ENCODE measurements at places on chromosomes 4 and X.

DNA sequence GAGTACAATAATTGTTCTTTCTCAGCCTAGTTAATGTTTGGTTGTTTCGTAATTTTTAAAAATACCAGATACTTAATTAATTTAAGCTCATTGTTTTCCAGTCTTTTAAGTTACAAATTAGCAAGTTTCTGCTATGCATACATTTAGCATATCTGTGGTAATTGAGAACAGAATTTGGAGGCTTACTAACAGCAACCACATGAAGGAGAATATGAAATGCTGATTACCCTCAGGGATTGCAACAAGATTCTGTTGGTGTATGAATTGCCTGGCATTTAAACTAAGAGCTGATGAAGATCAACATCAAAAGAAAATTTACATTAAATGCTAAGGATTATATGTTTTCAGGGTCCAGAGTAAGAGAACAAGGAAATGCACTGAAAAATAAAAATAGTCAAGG is 580.0 kb upstream of the INTU start:
- DNase-seq, result no peak

DNA sequence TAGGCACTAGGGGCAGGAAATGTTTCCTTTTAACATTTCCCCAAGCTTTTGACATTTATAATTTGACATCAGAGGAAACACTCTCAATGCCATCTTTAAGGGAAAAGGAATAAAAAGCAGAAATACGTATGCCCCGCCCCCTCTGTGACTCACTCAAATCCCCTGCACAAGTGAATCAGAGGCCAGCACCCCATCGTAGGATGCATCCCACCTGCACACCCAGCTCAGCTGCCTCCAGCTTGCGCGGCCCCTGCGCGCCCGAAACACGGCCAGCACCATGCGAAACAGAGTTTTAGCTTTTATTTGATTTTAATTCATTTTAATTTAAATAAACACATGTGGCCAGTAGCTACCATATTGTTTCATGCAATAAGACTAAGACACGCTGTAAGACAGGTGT is 29.5 kb downstream of the ABLIM2 start:
- no peak for DNase-seq

DNA sequence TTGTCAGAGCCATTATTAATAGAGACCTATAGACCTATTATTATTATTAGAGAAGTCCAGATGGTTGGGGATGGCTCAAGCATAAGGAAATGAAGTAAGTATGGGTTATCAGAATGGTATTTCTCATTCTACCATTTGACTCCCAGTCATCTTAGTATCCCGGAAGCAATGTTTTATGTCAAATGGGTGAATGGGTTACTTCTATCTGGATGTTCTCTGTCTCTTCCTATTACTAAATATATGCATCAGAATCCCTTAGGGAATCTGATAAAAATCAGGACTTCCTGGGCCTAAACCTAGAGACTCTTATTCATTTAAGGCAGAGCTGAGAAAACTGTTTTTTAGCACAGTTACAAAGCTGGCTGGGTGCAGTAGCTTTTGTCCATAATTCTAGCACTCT is 149.9 kb downstream of the SLC10A7 start:
- no peak for DNase-seq

DNA sequence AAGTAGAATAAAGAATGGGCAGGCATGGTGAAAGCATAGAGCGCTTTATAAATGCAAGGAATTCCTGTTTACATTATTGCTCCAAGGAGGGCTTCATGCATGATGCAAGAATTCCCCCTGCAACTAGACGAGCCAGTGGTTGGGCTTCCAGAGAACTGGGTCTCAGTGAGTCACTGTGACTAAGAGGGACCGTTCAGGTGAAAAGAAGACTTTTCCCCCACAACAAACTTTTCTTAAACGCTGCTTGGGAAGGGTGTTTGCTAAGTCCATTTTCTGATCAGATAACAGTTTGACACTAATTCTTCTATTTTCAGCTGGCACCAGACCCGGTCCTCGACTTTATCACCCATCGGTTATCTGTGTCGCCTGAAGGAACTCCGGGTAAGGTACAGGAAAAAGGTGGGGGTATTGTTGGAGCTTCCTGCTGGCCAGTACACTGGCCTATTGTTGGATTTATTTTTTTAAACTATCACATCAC is 40.1 kb downstream of the LDB2 start:
- no peak for DNase-seq

- DNase-seq, result no peak
Measured at GRCh38 chr4:163157157-163157556, 9.5 kb downstream of the NAF1 start.

DNA sequence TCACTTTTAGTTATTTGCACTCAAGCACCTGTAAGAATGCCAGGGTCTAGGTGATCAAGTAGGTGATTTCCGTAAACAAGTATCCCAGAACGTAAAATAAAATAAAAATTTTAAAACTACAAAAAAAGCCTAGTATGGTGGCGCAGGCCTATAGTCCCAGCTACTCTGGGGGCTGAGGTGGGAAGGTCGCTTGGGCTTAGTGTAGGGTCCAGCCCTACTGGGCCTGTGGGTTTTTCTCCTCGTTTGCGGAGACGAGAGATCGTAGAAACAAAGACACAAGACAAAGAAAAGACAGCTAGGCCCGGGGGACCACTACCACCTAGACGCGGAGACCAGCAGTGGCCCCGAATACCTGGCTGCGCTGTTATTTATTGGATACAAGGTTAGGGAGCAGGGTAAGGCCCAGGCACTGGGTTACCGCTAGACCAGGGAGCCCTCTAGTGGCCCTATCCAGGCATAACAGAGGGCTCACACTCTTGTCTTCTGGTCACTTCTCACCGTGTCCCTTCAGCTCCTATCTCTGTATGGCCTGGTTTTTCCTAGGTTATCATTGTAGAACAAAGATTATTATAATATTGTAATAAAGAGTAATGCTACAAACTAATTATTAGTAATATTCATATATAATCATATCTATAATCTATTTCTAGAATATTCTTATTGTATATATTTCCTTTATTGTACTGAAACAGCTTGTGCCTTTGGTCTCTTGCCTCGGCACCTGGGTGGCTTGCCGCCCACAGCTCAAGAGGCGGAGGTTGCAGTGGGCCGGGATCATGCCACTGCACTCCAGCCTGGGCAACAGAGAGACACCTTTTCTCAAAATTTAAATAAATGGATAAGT is 38.4 kb downstream of the SAGE1 start:
- no peak for DNase-seq

GRCh38 chrX:7568597-7568996 is 274.4 kb upstream of the VCX start:
- DNase-seq, result no peak

- DNase-seq, result no peak
Measured at GRCh38 chrX:74520291-74520690, 94.1 kb downstream of the RLIM start.

GRCh38 chr4:24274381-24274941 is 309.9 kb downstream of the DHX15 start:
- DNase-seq, result no peak

GRCh38 chrX:119266364-119266995 is 30.4 kb downstream of the PGRMC1 start:
- no peak for DNase-seq

DNA sequence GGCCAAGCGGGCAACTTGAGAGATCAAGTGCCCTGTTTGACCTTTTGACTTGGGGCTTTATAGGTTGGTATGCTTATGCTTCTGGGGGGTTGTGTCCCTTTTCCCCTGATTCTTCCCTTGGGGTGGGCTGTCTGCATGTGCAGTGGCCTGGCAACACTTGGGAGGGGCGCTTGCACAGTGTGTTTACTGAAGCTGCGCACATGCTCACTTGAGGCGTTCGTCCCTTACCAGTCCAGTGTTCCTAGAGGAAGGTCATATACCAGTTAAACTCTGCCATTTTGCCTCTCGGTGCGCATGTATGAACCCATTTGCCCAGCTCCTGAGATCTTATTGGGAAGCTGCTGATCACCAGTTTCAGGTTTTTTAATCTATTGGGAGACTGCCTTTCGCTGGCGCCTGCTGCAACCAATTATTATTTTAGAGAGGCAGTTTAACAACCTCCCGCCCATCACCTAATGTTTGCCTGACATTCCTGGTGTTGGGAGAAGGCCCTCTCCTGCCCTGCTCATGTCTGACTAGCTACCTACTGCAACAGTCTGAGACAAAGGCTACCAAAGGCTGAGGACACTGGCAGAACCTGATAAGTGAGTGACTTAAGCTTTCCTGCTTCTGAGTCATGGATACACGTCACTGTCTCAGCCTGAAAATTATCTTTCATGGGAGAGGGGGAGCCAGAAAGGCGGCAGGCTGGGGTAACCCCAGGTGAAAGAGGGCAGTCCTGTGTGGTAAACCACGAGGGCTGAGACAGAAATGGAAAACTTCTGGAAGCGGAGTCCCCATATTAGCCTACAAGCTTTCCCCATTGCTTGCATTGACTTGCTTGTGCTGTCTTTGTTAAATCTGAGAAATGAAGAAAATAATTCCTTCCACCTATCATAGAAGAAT is 97.6 kb downstream of the CPE start:
- no peak for DNase-seq

DNA sequence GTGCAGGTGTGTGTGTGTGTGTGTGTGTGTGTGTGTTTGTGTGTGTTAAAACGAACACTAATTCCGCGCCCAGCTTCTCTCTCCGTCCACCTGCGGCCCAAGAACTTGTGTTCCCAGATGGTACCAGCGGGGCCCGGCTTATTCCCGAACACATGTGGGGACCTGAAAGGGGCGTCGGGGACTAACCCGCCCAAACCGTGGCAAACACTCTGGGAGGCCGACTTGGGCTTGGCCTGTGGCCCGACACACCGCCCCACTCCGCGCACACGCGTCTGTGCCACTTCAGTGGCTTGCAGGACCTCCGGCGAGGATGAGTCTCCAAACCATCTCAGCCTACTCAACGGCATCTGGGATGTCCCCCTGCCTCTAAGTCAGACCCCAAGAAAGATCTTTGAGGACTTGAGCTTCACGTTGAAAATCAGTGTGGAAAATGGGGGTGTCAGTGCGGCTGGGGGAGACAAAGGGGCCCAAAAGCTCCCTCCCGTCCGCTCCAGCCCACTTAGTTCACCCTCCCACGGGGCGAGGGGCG is 790 bp upstream of the HHIP start:
- DNase-seq, result no peak

DNA sequence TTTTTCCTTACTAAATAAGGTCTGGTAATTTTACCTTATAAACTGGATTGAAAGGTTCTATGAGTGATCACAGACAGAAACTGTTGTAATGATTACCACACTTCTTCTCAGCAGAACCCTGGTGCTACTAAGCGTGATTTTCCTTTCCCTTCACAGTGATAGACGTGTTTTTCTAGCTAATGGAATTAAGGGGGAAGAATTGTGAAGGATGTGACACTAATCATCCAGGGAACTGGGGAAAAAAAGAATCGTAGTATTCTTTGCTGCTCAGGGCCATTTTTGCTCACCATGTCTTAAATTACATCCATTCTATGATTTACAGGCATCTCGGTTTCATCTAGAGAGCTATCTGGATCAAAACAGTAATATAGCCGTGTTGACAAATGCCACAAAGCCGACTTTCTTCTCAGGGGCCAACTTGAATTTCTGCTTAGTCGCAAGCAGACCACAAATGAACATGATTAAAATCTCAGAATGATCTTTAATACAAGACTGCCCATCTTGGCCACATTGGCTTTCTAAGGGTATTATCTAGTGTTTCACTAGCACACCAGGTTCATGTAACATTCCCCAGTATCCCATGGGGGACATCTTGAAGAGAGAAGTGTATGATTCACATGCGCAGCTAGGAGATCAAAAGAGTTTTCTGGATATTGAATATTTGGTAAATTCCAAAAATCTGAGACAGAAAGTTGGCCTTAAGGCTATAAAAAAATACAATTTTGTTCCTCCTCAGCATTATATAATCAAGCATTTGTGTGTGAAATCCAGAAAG is 154.0 kb downstream of the UGT8 start:
- no peak for DNase-seq

DNA sequence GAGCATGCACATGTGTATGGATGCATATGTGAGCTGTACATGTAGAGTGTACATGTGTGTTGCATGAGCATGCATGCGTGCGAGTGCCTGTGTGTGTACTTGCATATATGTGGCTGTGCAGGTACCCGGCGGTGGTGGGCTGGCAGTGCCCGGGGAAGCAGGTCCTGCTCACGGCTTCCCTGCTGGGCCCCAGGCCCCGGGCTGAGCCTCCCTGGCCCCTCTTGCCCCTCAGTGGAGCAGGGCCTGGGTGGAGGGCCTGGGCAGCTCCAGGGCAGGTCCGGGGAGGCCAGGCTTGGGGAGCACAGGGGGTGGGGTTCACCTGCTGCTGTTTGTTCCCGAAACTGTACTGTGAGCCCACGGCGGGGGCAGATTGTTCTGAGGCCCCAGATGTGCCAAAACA is 9.4 kb downstream of the NAT8L start:
- DNase-seq, result no peak

DNA sequence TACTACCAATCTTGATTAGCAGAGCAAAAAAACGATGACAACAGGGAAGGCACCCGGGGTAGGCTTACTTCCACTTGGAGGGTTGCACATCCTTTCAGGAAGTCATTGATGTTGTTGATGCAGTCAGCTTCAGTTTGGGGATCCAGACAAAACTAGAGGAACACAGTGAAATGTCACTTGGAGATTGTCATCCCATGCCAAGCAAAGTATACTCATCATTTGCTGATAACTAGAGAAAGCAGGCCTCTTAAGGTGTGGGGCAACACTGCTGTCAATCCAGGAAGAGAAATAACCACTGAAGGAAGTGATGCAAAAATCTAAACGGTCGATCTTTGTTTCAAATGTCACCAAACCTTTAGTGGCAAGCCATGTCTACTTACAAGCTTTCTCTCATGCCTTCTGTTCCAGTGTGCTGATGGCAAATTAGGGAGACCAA is 1.4 kb downstream of the ARHGEF6 start:
- no peak for DNase-seq

DNA sequence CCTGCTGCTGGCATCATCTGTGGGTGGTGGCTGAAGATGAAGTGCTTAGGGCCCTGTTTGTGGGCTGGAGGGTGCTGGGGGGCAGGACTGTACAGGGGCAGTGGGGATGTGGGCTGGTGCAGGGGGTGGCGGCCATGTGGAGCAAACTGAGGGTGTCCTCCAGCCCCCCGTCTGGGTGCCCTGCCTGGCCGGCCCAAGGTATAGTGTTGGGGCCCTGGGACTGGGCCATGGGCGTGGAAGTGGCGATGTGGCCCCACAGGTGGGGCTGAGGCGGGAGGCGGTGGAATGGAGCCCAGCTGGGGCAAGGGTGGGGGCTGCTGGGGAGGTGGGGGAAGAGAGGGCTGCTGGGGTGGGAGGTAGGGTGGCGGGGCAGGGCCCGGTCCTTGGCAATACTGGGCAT is 9.5 kb upstream of the KDM5C start:
- no peak for DNase-seq

DNA sequence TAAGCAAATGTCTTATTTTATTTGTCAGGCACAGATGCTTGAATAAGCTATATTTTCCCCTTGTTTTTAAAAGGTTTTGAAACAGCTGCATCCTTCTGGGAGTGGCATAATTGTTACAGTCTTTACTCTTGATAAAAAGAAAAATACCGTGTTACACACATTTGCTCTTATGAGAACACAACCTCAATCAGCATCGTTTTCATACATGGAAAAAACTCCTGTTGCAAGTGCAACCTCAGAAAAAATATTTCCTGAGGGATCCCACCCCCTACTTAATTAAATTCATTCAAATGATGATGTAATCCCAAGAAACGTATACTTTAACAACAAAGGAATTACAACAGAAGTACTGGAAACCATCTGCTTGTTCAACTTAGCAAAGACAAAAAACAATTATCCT is 58.6 kb downstream of the SMAD1 start:
- DNase-seq, result no peak

- DNase-seq, result no peak
Measured at GRCh38 chr4:139969635-139970266, 184.2 kb downstream of the MAML3 start.

GRCh38 chr4:1008840-1009541 is 2.4 kb upstream of the FGFRL1 start:
- DNase-seq, result no peak

- no peak for DNase-seq
Measured at GRCh38 chr4:103645991-103646390, 73.8 kb downstream of the TACR3 start.
